ENCODE measurements at places on chromosomes 12 and 14. TPM values are rescaled to one million over a fixed set of nuclear protein-coding genes. Genes with fewer than 3 reads are reported as not detected.

The TMEM233 gene
- total RNA-seq: 4.8 TPM

The SPX gene
- under 0.01 TPM for total RNA-seq

The SLC41A2 gene
- total RNA-seq: 14.7 TPM

The SYCP3 gene
- 0.39 TPM for total RNA-seq

The NFATC4 gene
- 54.0 TPM for total RNA-seq

The NFE2 gene
- total RNA-seq: not detected

The OR4E2 gene
- not detected for total RNA-seq

The RASAL1 gene
- total RNA-seq: not detected

The FRMD6 gene
- 223 TPM for total RNA-seq

The MUCL1 gene
- not detected for total RNA-seq
